ENCODE measurements at places on chromosomes 11 and 22. TPM values are rescaled to one million over a fixed set of nuclear protein-coding genes. Genes with fewer than 3 reads are reported as not detected.
A peak's percentile ranks its signal among the peaks of the same experiment; 100 is the strongest.

The OR52E8 gene
- not detected for polyA plus RNA-seq

The CXCR5 gene
- 1.3 TPM for polyA plus RNA-seq

The AMOTL1 gene
- 10.5 TPM for polyA plus RNA-seq

DNA sequence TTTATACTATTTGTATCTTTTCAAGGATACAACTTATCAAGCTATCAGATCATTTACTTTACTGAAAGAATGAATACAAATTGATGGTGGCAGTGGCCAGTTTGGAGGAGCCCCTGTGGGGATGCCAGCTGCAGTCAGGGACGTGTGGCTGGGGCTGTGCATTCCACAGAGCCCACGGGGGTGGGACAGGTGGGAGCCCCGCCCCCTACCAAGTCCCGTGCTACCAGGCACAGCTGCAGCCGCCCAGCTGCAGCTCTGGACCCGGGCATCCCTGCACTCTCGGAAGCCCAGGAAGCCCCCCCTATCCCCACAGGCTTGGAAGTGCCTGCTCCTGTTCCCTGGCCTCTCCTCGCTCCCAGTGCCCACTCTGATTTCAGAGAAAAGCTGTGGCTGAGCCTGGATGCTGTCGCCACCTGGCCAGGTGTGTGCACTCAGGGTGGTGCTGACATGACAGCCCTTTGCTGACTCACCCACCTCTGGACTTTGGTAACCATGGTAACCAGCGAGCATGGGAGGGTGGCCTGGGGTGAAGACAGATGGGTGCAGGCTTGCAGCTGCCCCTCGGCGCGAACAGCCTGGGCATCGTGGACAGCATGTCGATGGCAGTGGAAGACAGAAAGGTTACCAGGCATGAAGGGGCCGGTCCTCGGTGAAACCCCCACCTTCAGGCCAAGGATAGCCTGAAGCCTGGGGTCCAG is 138.1 kb downstream of the SBF2 start:
- H3K27me3 ChIP-seq = no peaks in the 10 kb centered on the region
- DNase-seq = no peak
- H3K4me1 ChIP-seq = no peaks in the 10 kb centered on the region
- no peak overlapping the region for H3K4me3 ChIP-seq
- H3K36me3 ChIP-seq = no peaks in the 10 kb centered on the region

DNA sequence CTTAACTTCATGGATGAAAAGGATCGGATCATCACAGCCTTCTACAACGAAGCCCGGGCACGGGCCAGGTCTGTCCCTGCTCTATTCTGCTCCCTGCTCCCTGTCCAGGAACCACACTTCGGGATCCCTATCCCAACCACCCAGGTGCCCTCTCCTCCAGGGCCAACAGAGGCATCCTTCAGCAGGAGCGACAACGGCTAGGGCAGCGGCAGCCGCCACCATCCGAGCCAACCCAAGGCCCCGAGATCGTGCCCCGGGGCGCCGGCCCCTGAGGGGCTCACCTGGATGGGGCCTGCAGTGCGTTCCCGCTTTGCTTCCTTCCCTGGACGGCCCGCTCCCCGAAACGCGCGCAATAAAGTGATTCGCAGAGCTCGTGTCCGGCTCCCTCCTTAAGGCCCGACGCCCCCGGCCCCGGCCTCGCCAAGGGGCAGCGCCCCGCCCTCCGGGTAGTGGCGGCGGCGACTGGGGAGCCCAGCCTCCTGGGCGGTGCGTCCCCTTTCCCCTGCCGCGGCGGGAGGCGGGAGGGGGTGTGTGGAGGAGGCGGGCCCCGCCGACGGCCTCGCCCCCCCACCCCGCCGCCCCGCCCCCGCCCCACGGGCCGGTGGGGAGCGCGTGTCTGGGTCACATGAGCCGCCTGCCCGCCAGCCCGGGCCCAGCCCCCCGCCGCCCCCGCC is at the start of gene VEGFB:
Gene VEGFB, plus strand, starts transcription at position 672 of the 674 bp plus-strand sequence. CDS start 250 bp downstream, outside the sequence.
- H3K4me1 ChIP-seq = peaks cover 76% of the 10 kb centered on the region
- H3K4me3 ChIP-seq = peak within 1 kb of the TSS; percentile 46
- H3K27ac ChIP-seq = peak within 1 kb of the TSS; percentile 54
- no peaks in the 10 kb centered on the region for H3K27me3 ChIP-seq
- H3K36me3 ChIP-seq = peaks cover 20% of the 10 kb centered on the region
- no peak for DNase-seq

DNA sequence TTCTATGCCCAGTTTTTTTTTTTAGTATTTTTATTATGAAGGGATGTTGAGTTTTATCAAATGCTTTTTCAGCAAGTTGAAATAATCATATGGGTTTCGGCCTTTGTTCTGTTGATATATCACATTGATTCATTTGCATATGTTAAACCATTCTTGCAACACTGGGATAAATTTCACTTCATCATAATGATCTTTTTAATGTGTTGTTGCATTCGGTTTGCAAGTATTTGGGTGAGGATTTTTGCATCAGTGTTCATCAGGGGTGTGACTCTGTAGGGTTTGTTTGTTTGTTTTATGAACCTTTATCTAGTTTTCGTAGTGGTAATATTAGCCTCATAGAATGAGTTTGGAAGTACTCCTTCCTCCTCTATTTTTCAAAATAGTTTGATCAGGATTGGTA is 103.5 kb downstream of the TTC28 start:
- DNase-seq = no peak
- no peak overlapping the region for H3K4me3 ChIP-seq
- H3K36me3 ChIP-seq = no peaks in the 10 kb centered on the region
- no peak overlapping the region for H3K27ac ChIP-seq
- H3K4me1 ChIP-seq = no peaks in the 10 kb centered on the region

GRCh38 chr11:43358279-43358800 is 380 bp upstream of the TTC17 start:
- no peaks in the 10 kb centered on the region for H3K36me3 ChIP-seq
- H3K27me3 ChIP-seq = no peaks in the 10 kb centered on the region
- DNase-seq = no peak
- H3K4me1 ChIP-seq = peaks cover 10% of the 10 kb centered on the region

DNA sequence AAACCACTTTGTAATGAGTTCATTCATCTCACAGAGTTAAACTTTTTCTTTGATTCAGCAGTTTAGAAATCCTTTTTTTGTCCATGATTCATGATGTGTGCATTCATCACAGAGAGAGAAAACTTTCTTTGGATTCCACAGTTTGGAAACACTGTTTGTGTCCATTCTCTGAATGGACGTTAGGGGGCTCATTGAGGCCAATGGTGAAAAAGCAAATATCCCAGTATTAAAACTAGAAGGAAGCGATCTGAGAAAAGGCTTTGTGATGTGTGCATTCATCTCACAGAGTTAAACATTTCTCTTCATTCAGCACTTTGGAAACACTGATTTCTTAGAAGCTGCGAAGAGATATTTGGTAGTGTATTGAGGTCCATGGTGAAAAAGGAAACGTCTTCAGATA is 155.6 kb upstream of the TRIM48 start:
- no peaks in the 10 kb centered on the region for H3K4me1 ChIP-seq
- no peak for DNase-seq
- no peaks in the 10 kb centered on the region for H3K27me3 ChIP-seq
- H3K4me3 ChIP-seq = no peak overlapping the region
- no peak overlapping the region for H3K27ac ChIP-seq

DNA sequence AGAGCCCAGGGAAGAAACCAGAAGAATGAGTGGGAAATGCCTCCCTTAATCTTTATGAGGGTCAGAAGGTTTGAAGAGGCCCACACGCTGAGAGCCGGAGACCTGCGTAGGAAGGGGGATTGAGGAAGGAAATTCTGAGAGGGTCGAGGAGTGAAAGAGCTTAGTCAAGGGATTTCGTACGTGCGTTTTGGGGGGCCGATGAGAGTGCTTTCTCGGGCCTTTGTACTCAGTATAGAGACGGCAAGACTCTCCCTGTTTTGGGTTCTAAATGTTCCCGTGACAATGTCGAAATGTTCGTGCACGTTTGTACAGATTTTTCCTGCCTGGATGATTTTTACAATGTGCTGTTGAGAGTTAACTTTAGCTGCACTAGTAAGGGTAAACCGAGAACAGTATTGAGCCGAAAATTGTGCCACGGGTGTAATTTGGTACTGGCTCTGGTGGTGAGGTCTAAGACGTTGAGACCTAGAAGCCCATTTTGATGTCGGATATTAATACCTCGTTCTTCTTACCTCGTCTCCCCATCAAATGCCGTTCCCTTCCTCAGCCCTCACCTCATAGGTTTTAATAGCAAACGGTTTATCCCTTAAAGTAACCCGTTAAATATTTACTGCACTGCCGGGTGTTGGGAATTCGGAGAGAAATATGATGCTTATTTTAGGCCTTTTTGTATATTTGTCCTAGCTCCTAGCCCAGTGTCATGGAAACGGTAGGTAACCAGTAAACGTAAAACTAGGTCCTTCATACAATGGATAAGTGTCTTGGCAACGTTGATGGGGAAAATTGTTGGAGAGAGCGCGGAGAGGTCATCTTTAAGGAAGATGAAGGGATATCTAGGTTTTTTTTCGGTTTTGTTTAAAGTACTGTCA is 734 bp downstream of the C11orf58 start:
- H3K4me1 ChIP-seq = peaks cover 12% of the 10 kb centered on the region
- peak overlapping the region; percentile 93 for H3K4me3 ChIP-seq
- H3K36me3 ChIP-seq = peaks cover 4% of the 10 kb centered on the region
- DNase-seq = no peak

DNA sequence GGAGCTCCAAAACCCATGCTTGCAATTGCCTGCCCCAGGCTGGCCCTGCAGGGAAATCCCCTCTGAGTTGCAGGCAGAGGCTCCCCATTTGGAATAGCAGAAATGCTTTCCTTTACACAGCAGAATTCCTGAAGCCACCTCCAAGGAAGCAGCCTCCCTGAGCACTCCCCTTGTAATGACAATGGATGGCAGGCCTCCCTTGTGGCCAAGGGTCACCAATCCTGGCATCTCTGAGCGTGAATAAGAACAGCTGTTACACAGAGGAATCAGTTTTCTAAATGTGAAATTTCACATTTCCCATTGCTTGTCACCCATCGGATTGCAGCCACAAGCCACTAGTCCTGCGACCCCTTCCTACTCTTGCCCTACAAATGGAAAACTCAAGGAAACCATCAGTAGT is 107.6 kb downstream of the GALNT18 start:
- no peak overlapping the region for H3K4me3 ChIP-seq
- no peaks in the 10 kb centered on the region for H3K4me1 ChIP-seq
- no peaks in the 10 kb centered on the region for H3K27me3 ChIP-seq
- H3K27ac ChIP-seq = no peak overlapping the region
- no peaks in the 10 kb centered on the region for H3K36me3 ChIP-seq
- no peak for DNase-seq

DNA sequence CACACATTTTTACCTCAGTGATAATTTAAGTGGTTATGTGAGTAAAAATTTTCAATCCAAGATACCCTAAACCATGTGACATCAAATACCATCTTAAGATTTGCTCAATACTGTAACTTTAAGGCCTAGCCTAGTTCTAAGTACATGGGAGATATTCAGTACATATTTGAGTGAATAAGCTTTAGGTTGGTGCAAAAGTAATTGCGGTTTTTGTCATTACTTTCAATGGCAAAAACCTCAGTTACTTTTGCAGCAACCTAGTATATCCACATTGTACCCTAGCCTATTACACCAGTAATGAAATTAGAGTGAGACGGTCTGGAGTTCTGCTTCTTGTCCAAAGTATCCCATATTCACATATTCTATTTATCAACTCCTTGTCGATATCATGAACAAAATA is 700.1 kb downstream of the LRRC4C start:
- H3K4me3 ChIP-seq = no peak overlapping the region
- H3K36me3 ChIP-seq = no peaks in the 10 kb centered on the region
- no peaks in the 10 kb centered on the region for H3K27me3 ChIP-seq
- DNase-seq = no peak
- H3K4me1 ChIP-seq = no peaks in the 10 kb centered on the region
- H3K27ac ChIP-seq = no peak overlapping the region

GRCh38 chr11:119125821-119126220 is 4.4 kb downstream of the HINFP start:
- peaks cover 20% of the 10 kb centered on the region for H3K36me3 ChIP-seq
- no peak overlapping the region for H3K4me3 ChIP-seq
- no peaks in the 10 kb centered on the region for H3K27me3 ChIP-seq
- H3K27ac ChIP-seq = no peak overlapping the region
- peaks cover 25% of the 10 kb centered on the region for H3K4me1 ChIP-seq
- no peak for DNase-seq

DNA sequence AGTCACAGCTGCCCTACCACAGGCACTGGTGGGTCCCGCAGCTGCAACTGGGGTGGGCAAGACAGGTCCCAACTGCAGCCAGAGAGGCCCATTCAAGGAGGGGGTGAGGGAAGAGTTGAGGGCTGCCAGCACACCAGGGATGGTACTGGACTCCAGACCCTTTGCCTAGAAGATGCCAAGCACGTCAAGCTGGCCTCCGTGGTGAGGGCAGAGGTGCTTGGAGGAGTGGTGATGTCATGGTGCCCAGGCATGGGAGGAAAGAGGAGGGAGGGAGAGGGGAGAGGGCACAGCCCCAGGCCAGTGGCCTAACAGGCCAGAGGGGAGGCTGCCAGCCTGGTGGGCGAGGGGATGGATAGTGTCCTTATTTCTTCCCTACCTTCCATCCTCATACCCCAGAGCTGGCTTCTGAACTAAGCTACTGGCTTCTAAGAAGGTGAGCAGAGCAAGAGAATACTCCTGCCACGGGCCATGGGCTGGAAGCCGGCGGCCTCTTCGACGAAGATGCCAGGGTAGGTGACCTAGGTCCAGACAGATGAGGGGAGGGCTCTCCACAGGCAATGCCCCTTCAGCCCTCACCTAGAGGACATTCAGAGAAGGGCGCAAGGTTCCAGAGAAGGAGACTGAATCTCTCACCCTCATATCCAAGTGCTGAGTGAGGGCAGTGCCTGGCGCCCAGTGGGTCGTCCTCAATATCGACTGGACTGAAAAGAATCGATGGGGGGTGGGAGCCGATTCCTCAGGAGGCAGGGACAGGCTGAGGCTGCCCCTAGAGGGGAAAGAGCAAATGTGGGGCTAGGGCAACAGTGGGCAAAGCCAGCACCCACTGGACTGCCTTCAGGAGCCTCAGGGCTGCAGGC is 1.8 kb downstream of the SYT7 start:
- no peaks in the 10 kb centered on the region for H3K36me3 ChIP-seq
- H3K27me3 ChIP-seq = peaks cover 32% of the 10 kb centered on the region
- no peak for DNase-seq
